Testis (tissue), 5 donors: ENCODE measurements at places on chromosomes 1 and 21. TPM values are rescaled to one million over a fixed set of nuclear protein-coding genes. Genes with fewer than 3 reads are reported as not detected.

- H3K27me3 ChIP-seq: no peaks in the 10 kb centered on the region
- no peak overlapping the region for H3K27ac ChIP-seq
- H3K4me1 ChIP-seq: no peaks in the 10 kb centered on the region
- no peaks in the 10 kb centered on the region for H3K36me3 ChIP-seq
Observed at GRCh38 chr21:30257773-30258172, 25.0 kb downstream of the KRTAP24-1 start.

- H3K27ac ChIP-seq: no peak overlapping the region
- H3K27me3 ChIP-seq: no peaks in the 10 kb centered on the region
- H3K4me1 ChIP-seq: no peaks in the 10 kb centered on the region
- no peaks in the 10 kb centered on the region for H3K36me3 ChIP-seq
Observed at GRCh38 chr1:248815407-248816034, 10.2 kb downstream of the SH3BP5L start.

DNA sequence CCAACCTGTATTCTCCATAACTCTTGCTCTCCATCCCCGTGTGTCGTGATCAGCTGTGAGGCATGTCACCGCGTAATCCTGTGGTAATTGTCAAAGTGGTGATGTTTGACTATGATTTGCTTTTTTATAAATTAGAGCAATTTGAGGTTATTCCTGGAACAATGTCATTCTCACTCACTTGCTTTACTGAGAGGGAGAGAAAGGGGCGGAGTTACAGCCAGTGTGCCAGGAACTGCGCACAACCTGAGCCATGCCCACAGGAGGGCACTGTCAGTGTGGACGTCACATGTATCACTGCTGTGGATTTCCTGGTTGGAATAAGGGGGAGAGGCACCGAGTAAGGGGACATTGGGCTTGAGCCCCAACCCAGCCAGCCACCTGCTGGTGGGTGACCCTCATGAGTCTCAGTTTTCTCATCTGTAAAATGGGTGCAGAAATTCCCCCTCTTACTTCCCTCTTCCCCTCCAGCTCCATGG, 6.9 kb downstream of the ADGRB2 start:
- H3K27ac ChIP-seq: no peak overlapping the region
- DNase-seq: no peak
- no peaks in the 10 kb centered on the region for H3K27me3 ChIP-seq

DNA sequence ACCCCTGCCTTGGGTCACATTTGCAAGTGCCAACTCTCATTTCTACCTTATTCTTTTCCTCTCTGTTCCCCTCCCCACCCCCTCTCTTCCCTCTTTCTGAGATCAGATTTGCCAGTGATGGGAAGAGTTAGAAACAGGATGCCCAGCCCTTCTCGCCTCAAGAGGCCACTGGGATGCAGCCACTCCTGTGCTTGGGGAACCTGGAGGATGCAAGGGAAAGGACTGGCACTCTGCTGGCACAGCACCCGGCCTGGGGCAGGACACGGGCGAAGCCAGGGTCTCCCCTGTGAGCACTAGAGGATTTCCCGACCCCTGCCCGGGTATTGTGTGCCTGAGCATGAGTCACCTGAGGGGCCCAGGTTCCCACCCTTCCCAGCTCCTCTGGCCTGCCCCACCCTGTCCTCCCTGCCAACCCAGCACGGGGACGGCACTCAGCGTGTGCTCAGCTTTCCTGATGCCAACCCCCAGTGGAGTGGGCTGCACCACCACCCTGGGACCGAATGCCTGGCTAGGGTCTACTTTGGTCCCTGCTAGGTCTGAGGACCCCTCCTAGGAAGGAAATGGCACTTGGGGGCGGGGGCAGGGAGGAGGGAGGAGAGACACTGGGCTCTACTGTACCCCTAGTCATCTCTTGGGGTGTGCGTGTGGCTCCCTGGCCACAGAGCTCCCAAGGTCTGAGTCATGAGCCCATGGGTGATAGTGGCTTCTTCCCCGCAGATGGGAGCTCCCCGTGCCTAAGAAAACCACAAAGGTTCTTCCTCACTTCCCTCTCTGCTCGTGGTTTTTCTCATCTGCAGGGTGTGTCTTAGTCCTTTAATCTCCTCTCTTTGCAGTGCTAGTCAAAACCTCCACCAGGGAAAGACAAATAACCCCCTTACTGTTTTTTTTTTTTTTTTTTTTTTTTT, 12.4 kb downstream of the LMNA start:
- peak overlapping the region; percentile 98 for H3K27ac ChIP-seq
- H3K4me3 ChIP-seq: no peak overlapping the region
- no peaks in the 10 kb centered on the region for H3K36me3 ChIP-seq
- DNase-seq: peak; percentile 49
- H3K4me1 ChIP-seq: peaks cover 88% of the 10 kb centered on the region

DNA sequence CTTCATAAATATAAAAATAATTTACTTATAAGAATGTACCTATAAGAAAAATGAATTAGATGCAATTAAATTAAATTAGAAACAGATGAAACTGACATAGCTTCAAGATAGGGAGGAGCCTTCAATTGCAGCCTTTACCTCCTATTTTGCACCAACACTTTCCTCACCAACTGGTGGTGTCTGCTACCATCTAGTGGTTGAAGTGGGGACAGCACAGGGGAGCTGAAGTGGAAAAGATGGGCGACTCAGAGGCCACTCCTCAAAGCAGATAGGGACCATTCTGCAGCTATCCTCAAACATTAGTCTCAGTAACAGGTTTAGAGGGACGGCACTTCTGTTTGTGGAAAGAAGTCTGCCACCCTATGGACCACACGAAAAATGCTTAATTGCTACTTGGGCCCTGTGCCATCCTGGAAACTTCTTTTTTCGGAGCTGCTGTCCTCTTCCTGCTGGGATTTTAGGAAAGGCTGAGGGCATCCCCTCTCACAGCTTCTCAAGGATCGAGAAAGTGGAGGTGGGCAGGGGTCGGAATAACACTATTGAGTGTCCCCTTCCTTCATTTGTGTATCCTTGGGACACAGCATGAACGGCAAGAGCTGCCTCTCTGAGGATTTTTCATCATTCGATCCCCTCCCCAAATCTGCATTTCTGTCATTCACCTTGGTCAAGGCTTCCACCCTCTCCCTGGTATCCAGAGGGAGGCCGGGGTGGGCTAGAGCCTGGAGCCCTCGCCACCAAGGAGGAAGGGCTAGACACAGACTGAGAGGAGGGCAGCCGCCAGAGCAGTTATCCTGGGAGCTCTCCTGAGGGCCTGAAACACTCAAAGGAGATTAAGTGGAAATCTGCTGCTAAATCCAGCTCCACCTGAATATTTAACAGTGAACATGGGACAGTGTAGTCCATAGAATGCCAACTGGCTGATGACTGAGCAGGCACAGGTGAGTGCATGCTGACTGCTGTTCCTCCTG, 9.6 kb downstream of the PROK1 start:
- H3K27ac ChIP-seq: no peak overlapping the region
- no peaks in the 10 kb centered on the region for H3K27me3 ChIP-seq
- H3K4me3 ChIP-seq: no peak overlapping the region
- H3K4me1 ChIP-seq: peaks cover 6% of the 10 kb centered on the region

DNA sequence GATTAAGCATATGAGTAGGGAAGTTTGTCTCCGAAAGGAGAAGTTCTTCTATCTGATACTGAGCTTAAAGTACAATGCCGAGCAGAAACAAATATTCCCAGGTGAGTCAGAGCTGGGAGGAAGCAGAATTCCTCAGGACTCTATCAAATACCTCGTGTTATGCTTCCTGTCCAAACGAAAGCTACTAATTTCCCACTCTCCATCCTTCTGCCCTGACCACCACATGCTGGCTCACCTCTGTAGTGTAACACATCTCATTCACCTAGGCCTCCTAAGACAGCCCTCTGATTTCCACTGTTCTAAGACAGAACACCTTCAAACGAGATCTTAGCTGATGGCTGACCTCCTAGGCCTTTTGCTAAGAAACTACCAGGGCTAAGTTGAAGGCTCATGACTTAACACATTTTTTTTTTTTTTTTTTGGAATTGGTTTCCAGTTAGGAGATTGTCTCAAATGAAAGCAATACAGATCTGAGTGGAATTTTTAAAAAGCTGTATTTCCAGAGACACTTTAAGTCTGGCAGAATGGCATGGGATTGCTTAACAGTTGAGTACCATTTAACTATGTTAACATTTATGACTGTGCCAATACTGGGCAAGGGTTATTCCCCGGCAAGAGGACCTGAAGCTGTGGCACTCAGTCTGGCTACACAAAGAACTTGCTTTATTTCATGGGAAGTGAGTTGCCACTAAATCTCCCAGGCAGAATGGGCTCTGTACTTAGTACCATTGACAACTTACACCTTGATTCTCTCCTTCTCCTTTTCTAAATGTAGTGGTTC, 583.4 kb downstream of the DPYD start:
- H3K27me3 ChIP-seq: no peaks in the 10 kb centered on the region
- no peaks in the 10 kb centered on the region for H3K36me3 ChIP-seq

- H3K27me3 ChIP-seq: no peaks in the 10 kb centered on the region
- DNase-seq: no peak
- peaks cover 40% of the 10 kb centered on the region for H3K4me1 ChIP-seq
- H3K27ac ChIP-seq: no peak overlapping the region
- H3K4me3 ChIP-seq: no peak overlapping the region
- H3K36me3 ChIP-seq: no peaks in the 10 kb centered on the region
Observed at GRCh38 chr1:225879521-225880221, 2.5 kb downstream of the TMEM63A start.

- DNase-seq: no peak
- no peaks in the 10 kb centered on the region for H3K27me3 ChIP-seq
- H3K27ac ChIP-seq: no peak overlapping the region
- H3K4me1 ChIP-seq: no peaks in the 10 kb centered on the region
- H3K4me3 ChIP-seq: no peak overlapping the region
Observed at GRCh38 chr21:17081193-17081592, 431.6 kb upstream of the CXADR start.

DNA sequence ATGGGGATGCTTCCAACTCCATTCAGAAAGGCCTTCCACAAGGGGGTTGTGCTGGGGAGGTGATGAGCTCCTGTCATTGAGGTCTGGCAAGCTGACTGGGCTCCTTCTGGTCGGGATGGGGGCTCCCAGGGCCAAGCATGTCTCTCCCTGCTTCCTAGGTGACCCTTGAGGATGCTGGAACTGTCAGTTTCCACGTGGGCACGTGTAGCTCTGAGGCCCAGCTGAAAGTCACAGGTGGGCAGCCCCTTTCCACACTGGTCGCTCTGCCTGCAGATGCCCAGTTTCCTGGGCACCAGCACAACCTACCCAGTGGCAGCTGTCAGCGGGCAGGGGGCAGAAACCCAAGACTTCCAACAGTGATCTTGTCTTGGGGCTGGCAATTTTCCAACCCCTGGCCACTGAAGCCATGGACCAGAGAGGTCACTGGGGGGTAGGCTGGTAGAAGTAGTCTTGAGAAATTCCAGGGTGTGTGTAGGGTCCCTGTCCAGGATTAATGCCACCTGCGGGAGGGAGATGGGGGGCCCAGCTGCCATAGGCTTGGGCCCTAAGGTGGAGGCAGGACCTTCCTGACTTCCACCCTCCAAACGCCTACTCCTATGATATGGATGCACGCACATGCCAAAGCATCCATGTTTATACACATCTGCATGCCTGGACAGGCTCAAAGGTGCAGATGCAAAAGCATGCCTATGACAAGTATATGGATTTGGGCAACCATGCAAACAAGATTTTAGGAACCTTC, 97.1 kb downstream of the TRIM11 start:
- no peak overlapping the region for H3K27ac ChIP-seq
- no peaks in the 10 kb centered on the region for H3K36me3 ChIP-seq
- H3K27me3 ChIP-seq: no peaks in the 10 kb centered on the region
- no peaks in the 10 kb centered on the region for H3K4me1 ChIP-seq
- H3K4me3 ChIP-seq: no peak overlapping the region

DNA sequence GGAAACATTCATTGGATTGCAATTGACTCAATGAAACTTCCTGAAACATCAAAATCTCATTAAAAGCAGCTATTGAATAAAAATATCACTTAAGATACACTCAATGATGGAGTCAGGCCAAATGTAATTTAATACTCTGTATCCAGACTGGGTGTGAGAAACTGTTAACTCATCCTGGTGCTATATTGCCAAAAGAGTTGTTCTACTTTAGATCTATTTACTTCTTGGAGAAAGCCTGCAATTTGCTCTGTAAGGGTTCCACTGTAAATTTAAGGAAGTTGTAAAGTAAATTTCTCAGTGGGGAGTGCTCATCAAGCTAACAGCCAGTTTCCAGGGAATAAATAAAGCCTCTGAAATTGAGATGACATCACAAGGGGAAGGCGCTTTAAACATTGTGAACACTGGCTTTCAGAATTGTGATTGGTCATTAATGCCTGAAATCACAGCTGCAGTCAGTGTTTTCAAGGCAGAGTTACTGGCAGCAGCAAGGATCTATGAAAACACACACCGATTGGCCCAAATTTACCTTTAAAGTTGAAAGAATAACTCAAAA, 91.4 kb downstream of the OLFM3 start:
- no peak overlapping the region for H3K27ac ChIP-seq
- no peaks in the 10 kb centered on the region for H3K36me3 ChIP-seq
- H3K4me1 ChIP-seq: no peaks in the 10 kb centered on the region

DNA sequence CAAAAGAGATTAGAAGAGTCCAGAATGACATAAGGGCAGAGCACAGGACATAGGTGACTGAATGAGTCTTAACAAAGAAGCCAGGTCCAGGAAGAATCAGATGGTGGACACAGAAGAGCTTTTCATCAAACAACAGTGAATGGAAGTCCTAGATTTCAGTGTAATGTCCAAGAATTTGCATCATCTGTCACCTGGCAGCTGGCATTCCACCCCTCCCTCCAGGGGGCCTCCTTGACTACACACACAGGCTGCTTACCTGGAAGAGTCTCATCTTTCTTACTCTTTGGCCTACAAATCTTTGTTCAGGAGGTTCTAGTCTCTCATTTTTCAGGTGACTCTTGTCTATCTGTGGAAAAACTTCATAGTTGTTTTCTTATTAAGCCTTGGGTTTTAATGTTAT, 36.2 kb downstream of the GORAB start:
- DNase-seq: no peak
- H3K27ac ChIP-seq: no peak overlapping the region
- no peak overlapping the region for H3K4me3 ChIP-seq
- H3K36me3 ChIP-seq: no peaks in the 10 kb centered on the region

DNA sequence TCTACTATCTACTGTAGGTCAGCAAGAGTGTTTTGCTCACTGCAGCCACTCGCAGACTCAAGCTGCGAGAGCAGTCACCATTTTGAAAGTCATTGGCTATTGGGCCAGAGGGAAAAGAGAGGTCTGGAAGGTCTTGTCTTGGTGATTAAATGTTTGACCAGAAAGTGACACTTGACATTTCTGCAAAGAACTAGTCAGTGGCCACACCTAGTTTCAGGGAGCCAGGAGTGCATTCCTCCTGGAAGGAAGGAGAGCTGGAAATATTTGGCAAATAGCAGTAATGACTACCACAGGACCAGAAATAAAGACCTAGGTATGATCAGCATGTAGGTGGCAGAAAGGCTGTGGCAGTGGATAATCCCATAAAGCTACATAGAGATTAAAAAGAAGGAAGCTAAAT, 440.0 kb upstream of the PLXNA2 start:
- no peak overlapping the region for H3K27ac ChIP-seq
- no peak for DNase-seq
- H3K4me1 ChIP-seq: no peaks in the 10 kb centered on the region

GRCh38 chr1:21291184-21291583, 921 bp upstream of the ECE1 start:
- DNase-seq: no peak
- peak overlapping the region; percentile 86 for H3K27ac ChIP-seq
- no peaks in the 10 kb centered on the region for H3K27me3 ChIP-seq
- no peaks in the 10 kb centered on the region for H3K36me3 ChIP-seq
- H3K4me1 ChIP-seq: peaks cover 48% of the 10 kb centered on the region

GRCh38 chr1:117128323-117129079, 7.0 kb upstream of the TRIM45 start:
- H3K4me1 ChIP-seq: no peaks in the 10 kb centered on the region
- no peaks in the 10 kb centered on the region for H3K36me3 ChIP-seq
- no peak overlapping the region for H3K27ac ChIP-seq
- DNase-seq: no peak

OLFM3 gene
- total RNA-seq: not detected

RBM34 gene
- total RNA-seq: 48.0 TPM

TENT5C gene
- 67.3 TPM for total RNA-seq

INKA2 gene
- total RNA-seq: 8.5 TPM

SLC25A34 gene
- 3.8 TPM for total RNA-seq
